ENCODE measurements at places on chromosomes 11 and 22. TPM values are rescaled to one million over a fixed set of nuclear protein-coding genes. Genes with fewer than 3 reads are reported as not detected.

LMO2 gene
- polyA plus RNA-seq = 33.4 TPM

F2 gene
- polyA plus RNA-seq = 0.27 TPM

RPS19BP1 gene
- polyA plus RNA-seq = 150 TPM

KIRREL3 gene
- 0.89 TPM for polyA plus RNA-seq

CARD18 gene
- 0.50 TPM for polyA plus RNA-seq

SPON1 gene
- 14.9 TPM for polyA plus RNA-seq

KDM4E gene
- polyA plus RNA-seq = not detected

TTC36 gene
- 4.6 TPM for polyA plus RNA-seq
